ENCODE measurements at places on chromosomes 16 and 17.

DNA sequence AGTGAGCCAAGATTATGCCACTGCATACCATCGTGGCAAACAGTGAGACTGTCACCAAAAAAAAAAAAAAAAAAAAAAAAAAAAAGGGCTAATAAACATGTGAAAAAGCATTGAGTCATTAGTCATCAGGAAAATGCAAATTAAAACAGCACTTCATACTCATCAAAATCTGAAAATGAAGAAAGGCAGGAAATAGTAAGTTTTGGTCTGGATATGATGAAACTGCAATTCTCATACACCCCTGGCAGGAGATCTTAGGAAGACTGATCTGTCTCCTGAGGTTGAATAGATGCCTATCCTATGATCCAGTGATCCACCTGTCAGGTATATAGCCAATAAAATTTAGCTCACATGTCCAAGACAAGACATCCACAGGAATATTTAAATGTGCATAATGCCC, 212.7 kb downstream of the CPPED1 start:
- no peak for DNase-seq

- no peak for DNase-seq
Observed at GRCh38 chr17:13931800-13932460, 137.4 kb upstream of the COX10 start.

DNA sequence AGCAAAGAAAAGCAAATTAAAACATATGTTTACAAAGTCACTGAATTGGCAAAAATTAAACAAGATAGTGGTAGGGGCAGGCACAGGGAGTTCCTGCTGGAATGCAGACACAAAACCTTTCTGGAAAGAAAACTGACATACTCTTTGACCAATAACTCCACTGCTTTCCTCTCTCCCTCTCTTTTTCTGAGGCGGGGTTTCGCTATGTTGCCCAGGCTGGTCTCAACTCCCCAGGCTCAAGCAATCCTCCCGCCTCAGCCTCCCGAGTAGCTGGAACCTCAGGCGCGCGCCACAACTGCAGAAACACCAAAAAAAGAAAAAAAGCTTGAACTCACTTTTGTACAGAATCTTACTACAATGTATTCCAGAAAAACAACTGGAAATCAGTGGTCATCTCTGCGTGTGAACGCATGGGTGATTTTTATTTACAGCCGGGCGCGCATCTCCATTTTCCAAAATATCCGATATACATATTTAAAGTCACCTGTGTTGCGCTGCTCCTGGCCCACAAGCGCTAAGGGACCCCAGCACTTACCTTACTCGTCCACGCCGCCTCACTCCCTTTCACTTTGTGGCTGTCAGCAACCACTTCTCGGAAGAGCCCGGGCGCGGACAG, 480 bp downstream of the TXNL4B start:
- no peak for DNase-seq

DNA sequence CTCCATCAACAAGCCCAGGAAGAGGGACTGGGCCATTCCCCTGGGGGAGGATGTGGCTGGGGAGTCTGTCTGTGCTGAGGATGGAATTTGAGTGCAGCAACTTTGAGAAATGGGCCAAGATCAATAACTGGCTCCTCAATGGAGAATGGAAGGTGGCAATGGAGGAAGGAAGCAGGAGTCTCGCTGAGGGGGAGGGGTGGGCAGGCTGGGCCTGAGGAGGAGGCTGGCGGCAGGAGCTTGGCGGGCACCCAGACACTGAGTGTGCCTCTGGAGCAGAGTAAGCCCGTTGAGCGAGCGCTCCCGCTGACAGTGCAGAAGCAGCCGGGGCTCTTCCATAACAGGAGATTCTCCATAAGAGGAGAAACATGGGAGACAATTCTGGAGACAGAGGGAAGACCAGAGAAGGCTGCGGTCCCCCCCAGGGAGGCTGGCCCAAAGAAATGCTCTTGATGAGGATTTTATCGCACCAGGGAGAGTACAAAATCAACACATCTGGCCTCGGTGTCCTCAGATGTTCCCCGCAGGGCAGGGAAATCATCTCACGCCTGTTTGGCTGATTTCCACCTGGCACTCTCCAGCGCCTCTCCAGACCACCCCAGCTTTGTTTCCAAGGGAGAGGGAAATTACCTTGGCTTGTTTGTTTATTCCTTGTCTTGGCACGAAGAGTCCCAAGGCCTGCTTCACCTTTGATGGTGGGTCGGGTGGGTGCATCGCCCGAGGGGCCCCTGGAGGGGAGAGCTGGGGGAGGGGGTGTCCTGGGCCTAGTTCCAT, 2.8 kb upstream of the MMP15 start:
- DNase-seq, result peak; percentile 56

- DNase-seq, result no peak
Observed at GRCh38 chr17:40599468-40599763, 34.1 kb upstream of the CCR7 start.

All from occipital lobe (tissue), 3 donors.